ENCODE measurements at places on chromosomes 11 and 22.

DNA sequence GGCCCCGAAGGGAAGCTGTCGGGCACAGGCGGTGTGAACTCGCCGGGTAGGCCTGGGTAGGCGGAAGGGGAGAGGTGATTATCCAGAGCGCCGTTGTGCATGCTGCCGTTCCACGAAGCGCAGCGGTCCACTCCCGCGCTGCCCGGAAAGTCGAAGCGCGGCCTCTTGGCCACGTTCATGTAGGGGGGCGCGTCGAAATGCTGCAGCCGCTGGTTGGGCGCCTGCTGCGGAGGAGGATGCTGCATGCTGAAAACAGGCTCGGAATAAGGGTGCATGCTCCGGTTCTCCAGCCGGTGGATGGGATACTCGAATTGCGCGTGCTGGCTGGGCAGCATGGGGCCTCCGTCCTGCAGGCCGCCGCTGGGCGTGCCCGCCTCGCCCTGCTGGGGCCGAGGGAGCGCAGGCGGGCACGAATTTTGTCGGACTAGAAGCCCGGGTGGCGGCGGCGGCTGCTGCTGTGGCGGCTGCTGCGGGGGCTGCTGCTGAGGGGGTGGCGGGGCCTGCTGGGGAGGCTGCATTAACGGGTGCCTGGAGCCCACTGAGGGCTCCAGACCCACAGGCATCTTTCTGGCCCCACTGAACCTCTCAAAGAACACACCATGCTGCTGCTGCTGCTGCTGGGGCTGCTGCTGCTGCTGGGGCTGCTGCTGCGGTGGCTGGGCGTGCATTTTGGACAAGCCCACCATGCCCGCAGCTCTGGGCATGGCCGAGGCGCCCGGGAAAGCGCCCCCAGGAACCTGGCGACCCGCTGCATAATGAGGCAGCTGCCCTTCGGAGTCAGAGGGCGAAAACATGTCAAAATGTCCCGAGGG, 2.3 kb downstream of the MN1 start:
- DNase-seq, result no peak

- peak; percentile 30 for DNase-seq
These were observed 1263.2 kb downstream of the FAM181B start for GRCh38 chr11:81470446-81470845.

DNA sequence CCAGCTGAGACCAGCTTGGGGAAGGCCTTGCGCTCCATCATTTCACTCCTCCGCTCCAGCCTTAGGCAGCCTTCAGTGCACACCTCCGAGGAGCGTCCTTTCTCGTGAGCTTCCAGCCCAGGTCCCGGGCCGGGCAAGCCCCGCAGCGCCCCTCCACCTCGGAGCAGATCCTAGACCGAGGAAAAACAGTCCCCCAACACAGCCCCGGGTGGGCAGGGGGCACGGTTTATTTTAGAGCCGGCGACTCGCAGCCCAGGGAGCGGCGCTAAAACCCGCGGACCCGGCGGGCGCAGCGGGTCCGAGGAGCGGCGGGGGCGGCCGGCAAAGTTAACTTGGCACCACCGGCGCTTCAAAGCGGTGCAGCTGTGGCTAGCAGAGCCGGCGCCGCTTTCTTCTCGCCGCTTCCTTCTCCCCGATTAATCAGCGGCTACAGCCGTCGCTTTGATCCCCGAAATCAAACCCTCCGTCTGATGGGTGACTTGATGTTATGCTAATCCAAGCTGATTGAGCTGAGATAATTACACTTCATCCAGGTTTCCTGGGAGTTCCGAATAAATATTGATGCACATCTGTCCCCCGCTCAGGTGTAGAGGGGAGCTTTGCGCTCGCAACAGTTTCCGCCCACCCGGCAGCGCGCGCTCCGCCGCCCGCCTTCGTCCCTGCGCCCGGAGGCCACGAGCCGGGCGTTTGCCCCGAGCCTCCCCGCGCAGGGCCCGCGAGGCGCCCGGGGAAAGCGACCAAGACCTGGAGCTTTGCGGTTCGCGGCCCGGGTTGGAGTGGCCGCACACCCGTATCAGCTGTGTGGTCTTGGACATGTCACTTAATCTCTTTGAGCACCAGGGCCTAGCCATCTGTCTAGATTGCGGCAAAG, 192.7 kb downstream of the BUD13 start:
- DNase-seq, result no peak

- no peak for DNase-seq
These were observed 506.8 kb downstream of the BRD1 start for GRCh38 chr22:49320714-49321476.

DNA sequence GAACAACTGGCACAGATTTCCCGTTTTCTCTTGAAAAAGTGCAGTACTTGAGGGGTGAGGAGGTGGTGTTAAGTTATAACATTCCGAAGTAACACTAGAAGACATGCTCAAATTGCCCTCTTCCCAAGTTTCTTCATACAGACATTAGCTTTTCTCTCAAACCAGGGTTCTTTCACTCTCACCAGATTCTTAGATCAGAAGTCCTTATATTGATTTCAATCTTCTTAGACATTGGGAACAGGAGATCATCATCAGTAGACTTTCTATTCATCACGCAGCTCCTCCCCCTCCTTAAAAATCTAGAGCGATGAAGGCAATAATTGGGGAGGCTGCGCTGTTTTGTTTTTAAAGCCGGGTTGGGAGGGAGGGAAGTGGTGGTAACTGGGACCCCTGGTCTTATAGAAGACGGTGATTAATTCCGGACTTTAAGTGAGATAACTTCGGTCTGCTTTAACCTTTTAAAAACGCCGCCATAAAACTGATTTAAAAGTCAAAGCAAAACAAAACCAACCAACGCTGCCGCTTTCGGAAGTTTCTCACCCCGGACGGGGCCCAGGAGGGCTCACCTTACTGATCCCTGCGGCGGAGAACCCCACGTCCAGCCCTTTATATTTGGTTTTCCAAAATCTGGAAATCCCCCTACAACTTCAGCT, 665 bp downstream of the USP28 start:
- DNase-seq, result peak; percentile 24

DNA sequence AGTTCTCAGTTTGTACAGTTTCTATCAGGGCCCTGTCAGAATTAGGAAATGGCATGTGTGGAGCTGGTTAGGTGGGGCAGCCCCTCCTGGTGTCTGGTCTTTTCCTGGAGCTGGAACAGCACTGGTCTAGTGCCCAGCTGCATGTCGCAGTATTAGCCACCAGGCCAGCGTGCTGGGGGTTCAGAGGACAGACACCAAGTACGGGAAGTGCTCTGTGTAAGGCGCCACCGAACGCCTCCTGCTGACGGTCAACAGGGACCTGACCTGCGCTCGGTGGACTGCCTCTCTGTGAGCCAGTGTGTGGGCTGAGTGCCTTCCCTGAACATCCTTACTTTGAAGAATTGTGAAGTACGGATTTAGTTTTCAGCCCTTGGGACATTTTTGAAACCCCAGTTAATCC, 33.9 kb downstream of the AP2A2 start:
- DNase-seq, result no peak

GRCh38 chr11:19827399-19828135, 114.9 kb downstream of the NAV2 start:
- DNase-seq, result no peak
